Memory B cell (primary cell): ENCODE measurements at places on chromosomes 16 and 17.

GRCh38 chr17:6072157-6072556 lies 2.0 kb downstream of the WSCD1 start:
- no peak for DNase-seq

DNA sequence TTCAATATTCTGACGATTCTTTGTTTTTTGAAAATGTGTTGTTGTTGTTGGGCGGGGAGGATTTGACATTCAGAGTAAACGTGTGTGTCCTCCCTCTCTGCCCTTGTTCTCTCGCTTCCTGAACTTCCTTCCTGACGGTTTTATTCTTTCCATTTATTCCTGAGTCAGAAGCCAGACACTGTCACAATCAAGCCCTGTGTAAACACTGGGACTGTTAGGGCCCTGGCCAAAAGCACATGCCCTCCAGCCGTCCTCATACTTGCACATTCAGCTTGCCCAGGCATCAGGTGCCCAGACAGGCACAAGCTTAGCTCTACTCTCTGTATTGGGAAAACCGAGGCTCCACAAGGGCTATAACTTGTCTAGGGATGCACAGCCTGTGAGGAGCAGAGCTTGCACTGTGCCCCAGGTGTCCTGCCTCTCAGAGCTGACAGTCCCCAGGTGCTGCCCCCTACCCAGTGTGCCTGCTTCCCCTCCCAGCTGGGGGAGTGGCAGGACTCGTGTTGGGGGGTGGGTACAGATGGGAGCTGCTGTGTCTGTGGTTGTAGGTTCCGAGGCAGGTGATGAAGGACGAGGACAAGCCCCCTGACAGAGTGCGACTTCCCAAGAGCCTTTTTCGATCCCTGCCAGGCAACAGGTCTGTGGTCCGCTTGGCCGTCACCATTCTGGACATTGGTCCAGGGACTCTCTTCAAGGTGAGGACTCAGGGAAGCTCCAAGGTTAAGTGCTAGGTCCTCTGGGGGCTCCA lies 9.7 kb downstream of the ADGRG3 start:
- DNase-seq: no peak

DNA sequence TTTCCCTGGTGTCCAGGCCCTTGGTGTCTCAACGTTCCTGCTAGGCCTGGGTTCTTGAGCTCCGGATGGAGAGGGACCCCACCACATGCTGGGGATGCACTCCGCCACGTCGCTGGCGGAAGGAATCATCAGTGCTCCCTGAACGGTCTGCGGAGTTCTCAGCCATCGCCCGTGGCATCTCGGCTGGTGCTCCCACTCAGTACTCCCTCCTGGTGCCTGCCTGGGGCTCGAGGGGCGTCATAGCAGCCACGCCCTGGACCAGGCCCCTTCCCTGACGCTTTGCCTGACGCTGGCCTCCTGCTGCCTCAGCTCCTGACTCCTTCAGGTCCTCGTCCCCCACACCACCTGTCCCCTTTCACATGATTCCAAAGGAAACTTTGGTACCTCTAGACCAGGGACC lies 95.9 kb upstream of the CIBAR2 start:
- DNase-seq: no peak

DNA sequence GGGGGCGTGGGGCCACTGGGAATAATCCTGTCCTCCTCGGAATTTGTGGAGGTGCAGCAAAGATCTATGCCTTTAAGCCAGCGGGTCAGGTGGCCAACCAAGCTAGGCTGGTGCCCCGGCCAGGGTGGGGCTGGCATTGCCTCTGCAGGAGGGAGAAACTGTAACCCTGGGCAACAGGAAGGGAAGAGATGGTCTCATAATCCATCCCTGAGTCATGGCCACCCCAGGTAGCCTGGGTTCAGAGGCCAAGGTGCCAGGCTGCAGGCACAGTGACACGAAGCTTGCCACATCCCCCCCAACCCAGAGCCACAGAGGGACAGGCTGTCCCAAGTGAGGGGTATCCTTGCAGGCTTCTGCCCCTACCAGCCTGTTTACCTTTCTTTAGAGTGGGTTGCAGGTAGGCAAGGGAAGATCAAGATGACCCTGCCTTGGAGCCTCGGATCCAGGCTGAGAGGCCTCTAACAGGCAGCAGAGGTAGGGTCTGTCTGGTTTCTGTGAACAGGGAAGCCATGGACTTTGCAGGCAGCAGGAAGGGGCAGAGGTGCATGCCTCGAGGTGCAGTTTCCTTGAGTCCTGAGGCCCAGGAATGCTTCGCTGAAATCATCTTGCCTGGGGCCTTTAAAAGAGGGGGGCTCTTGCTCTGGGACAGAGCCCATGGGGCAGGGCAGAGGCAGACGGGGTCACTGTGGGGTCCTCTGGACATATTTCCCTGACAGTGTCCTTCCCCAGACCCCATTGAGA lies 4.0 kb downstream of the LASP1 start:
- no peak for DNase-seq

GRCh38 chr17:27810902-27811557 lies 10.7 kb upstream of the NOS2 start:
- no peak for DNase-seq

- DNase-seq: no peak
These were observed 126.0 kb upstream of the CIBAR2 start for GRCh38 chr16:85238233-85238647.

DNA sequence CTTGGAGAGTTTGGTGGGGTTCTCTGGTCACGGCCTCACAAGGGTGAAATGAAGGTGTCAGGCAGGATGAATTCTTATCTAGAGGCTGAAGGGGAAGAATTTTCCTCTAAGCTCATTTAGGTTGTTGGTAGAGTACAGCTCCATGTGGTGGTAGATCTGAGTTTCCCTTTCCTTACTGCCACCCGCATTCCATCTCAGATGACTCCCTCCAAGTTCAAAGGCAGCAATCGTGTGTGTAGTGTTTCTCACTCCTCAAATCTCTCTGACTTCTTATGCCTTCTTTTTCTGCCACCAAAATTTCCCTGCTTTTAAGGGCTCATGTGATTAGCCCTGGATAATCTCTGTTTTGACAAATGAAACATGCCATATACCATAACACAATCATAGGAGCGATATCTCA lies 135.5 kb upstream of the MYOCD start:
- no peak for DNase-seq

DNA sequence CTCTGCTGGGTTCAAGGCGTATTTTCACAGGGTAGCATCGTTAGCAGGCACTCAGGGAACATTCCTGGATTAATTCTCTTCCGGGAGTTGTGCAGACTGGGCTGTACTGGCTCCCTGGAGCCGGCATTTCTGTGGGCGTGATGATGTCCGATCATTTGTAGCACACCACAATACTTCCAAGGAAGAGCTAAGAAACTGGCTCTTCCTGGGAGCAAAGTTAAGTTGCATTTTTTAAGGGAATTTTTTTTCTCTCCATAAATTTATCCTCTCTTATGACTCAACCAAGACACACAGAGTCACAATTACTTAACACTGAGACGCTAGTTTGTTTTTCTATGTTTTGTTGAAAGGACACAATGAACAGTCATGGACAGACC lies 211.6 kb upstream of the FOXF1 start:
- DNase-seq: no peak

DNA sequence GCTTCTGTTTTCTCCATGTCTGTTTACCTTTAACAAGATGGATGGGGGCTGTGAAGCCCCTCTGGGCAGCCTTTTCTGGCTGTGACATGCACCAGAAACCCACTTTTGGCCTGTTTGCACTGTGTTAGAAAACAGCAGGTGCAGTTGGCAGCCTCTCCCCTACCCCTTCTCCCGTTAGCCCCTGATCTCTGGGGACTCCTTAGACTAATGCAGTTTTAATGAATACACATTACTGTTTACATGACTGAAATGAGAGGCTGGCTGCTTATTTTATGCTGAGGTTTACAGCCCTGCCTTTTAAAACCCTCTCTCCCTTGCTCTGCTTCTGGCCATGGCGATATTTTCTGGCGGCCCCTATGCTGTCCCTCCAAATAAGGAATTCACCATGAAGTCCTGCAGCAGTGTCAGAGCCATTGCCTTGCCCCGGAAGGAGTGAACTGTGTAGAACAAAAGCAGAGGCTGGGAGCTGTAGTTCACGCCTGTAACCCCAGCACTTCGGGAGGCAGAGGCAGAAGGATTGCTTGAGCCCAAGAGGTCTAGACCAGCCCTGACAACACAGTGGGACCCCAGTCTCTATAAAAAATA lies 79.3 kb downstream of the PRKCB start:
- DNase-seq: no peak

GRCh38 chr17:70100983-70101382 lies 26.0 kb downstream of the KCNJ16 start:
- no peak for DNase-seq

- no peak for DNase-seq
These were observed 121.9 kb upstream of the PLCG2 start for GRCh38 chr16:81657224-81657623.

DNA sequence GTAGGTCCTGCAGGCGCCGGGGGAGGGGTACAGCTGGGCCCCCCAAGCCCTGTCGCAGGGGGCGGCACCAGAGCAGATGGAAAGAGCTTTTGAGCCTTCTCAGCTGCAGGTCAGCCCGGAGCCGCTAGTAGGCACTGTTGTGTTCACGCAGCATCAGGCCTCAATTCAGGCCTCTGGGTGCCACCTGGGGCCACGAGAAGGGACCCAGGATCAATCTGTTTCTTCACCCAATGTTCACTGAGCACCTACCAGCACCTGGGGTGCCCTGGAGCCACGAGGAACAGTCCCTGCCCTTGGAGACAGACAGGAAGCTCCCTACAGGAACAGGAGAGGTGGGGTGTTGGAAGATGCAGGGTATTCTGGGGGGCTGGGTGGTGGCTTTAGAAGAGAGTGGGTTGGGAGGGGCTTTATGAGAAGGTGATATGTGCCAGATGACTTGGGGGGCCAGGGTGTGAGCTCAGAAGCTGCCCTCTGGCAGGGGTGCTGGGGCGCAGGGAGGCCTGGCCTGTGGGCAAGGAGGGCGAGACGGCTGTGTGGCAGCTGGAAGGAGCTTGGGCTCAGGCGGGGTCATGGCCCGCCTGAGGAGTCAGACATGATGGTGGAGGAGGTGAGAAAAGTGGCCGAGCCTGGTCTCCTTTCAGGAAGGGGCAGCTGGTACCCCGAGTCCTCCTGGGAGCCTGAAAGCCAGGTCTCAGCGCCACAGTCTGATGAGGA lies 121.9 kb upstream of the GSE1 start:
- peak; percentile 50 for DNase-seq

DNA sequence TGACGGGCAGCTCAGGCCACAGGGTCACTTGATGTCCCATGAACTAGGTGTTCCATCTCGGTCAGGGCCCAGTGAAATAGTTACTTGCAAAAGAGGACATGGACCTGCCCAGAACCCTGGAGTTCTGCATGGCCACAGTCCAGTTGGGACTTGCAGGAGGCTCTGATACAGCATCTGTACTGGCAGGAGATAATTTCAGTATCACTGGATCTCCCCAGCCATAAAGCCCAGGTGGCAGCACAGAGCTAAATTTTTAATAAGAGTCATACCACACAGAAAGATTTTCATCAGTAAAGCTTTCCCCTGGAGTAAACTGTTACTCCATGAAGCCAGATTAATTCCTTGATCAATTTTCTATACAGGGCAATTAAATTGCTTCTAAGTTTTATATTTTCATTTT lies 18.0 kb upstream of the SLC16A5 start:
- no peak for DNase-seq

DNA sequence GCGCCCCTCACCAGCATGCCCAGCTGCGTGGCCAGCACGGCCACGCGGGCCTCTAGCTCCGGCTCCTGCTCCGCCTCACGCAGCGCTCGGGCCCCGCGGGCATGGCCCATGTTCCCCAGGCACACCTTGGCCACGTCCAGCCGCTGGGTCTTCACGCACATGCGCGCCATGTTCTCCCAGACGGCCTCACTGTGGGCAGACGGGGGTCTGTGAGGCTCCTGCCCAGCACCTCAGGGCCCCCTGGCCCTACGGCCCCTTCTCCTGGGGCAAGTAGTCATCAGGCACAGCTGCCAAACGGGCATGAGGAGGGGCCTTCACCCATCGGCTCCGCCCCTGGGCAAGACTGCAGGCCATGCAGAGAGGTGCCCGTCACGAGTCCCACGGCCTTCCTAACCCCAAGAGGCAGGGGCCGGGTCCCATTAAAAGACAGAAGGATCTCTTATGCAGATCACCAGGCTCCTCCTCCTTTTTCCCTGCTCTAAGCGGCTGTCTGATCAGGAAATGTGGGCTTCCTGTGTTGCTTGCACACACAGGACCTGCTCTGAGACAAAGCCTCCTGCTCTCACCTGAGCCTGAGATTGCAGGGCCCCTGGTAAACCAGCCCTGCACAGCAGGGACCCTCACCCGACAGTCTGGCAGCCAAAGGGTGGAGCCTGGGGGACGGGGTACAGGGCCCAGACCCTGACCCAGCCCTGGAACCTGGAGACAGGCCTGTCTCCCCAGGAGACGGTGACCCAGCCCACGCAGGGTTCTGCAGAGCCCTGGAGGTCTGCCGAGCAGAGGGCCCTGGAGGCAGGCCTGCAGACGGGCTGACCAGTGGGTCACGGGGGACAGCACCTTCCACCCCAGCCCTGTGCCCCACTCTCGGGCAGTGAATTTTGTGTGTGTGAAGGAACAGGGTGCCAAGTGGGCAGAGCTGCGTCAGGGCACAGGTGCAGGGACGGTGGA lies 6.6 kb upstream of the TMEM204 start:
- DNase-seq: no peak

DNA sequence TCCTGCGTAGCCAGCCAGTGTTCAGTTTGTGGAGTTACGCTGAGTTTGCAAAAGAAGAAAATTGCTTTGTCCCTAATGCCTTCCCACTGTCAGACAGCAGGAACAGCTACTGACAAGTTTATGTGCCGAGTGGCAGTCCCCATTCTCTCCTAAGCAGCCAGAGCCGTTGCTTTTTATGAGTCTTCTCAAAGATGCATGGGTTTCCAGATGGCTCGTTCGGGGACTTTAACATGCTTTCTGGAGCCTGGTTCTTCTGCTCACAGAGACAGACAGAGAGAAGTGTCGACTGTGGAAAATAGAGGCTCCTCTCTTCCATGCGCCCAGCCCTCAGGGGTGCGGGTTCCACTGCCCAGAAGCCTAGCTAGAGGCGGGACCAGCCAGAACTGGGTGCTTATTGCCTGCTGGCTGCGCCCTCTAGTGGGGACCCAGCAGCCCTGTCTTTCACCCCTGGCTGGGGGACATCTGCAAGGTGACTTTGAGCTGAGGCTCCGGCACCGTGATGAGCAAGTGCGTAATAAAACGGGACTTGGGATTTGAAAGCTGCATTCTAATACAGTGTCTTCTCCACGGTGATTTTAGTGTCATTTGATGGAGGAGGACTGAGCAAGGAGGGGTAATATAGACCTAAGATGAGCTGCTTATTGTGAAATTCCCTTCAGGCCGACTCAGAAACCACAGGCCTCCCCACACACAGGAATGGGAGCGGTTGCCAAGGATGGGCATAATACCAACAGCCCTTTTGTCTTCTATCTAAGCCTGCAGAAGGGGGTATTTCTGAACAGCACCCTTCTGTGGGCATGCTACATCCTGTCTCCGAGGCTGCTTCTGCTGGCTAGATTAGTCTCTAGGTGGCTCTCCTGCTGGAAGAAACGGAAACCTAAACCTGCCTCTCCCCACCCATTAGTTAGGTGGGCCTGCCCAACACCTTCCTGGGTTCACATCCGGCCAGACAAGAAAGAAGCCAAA lies 73.1 kb downstream of the CCDC182 start:
- DNase-seq: peak; percentile 74

GRCh38 chr17:42832934-42833766 lies at the start of gene PSME3:
PSME3 (plus strand) TSS chr17:42833397; CDS start chr17:42833632, 235 bp downstream.
- peak; percentile 86 for DNase-seq
